ENCODE measurements at places on chromosomes 2 and 18. TPM values are rescaled to one million over a fixed set of nuclear protein-coding genes. Genes with fewer than 3 reads are reported as not detected.

TANC1 gene
- total RNA-seq: 35.3 TPM

DNA sequence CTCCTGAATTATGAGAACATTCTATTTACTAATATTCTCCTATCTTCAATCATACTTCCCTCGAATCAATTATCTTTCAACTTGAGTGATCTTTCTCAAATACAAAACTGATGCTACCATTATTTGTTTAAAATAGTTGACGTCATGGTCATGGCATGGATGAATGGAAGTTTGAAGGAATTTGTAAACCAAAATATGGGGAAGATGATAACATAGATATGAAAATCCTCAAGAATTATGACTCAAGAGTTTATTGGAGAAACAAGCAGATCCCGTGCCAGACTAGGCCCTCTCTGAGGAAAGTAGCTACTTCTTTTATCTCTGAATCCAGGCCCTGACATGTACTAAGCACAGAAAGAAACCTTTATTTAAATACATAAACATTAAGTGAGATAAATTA, 270.4 kb upstream of the MC4R start:
- no peak for DNase-seq

DNA sequence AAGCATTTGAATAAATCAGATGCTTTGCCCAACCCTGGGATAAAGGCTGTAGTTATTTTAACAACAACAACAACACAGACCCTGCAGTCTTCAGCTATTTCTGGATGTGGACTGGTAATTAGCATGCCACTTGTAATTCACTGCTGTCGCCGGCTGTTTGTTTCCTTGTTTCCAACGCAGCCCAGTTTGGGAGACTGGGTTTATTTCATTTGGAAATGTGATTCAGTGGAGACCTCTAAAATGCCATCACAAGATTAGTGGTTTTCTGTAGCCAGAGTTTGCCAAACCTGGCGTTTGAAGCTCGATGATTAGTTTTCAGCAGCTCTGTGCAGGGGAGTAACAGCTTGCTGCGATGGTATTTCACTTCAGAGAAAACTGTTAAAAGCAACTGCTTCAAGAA, 83.5 kb downstream of the LDLRAD4 start:
- DNase-seq: no peak

DNA sequence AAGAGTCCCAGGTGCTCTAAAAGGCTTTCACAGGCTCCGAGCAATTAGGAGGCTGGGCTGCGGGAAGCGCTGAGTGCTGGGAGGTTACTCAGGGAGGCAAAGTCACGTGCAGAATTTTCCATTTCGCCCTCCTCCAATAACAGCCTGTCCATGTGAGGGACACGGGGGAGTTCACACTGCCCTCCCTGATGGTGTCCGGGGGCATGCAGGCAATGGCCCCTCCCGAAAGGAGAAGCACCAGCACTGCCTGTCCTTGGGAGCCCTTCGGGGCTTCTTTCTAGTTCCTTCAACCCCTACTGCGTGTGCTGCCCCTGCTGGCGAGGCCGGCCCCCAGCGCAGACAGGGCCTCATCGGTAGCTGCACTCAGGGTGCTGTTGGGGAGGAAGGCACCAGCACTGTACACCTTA, 63.1 kb upstream of the HPCAL1 start:
- DNase-seq: no peak

C2orf72 gene
- total RNA-seq: not detected

DNA sequence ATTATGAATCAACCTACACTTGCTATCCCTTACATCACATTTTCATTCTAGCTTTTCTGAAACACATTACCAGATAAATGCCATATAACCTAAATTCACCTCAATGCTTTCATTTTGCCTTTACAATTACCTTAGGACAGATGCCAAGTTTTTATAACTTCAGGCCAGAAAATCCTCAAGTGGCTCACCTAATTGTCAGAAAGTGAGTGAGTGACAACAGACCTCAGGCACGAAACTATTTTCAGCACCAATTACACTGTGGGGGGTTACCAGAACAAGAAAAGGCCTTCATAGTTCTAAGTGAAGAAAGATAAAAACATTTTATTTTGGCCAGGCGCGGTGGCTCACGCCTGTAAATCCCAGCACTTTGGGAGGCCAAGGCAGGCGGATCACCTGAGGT, 52.3 kb upstream of the ST8SIA5 start:
- no peak for DNase-seq

GRCh38 chr2:9809448-9810088, 33.7 kb upstream of the TAF1B start:
- no peak for DNase-seq
